ENCODE measurements at places on chromosomes 11 and 22.

GRCh38 chr11:72998676-72999075 is 143.4 kb downstream of the FCHSD2 start:
- no peak for DNase-seq

DNA sequence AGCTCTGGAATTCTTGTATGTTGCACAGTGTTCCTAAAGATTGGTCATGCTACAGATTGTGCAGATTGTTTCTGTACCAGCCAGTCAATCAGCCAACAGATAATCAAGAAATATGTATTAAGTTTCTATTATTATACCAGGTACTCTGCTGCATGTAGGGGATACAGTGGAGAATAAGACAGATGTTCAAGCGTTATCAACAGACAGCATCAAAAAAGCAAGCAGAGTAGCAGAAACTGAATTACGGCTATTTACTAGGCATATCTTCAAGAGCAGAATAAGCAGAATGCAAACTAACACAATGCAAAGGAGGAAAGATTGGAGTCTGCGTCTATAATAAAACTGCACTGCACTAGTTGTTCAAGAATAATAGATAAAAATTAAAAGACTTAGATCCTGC is 278.6 kb downstream of the ETS1 start:
- DNase-seq: no peak

GRCh38 chr11:102810950-102811660 is 13.1 kb upstream of the MMP1 start:
- no peak for DNase-seq

GRCh38 chr11:77800449-77800848 is 20.1 kb downstream of the RSF1 start:
- DNase-seq: no peak

DNA sequence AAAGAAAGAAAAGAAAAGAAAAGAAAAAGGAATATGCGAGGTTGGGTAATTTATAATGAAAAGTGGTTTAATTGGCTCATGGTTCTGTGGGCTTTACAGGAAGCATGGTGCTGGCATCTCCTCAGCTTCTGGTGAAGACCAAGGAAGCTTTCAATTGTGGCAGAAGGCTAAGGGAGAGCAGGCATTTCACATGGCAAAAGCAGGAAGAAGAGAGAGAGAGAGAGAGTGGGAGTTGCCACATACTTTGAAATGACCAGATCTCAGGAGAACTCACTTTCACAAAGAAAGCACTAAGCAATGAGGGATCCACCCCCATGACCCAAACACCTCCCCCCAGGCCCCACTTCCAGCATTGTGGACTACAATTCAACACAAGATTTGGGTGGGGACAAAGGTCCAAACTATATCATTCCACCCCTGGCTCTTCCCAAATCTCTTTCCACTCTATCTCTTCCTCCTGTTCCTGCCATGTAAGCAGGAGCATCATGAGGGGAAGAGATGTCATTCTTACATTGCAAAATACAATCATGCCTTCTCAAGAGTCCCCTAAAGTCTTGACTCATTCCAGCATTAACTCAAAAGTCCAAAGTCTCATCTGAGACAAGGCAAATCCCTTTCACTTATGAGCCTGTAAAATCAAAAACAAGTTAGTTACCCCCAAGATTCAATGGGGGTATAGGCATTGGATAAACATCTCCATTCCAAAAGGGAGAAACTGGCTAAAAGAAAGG is 38.9 kb downstream of the LINC01488 start:
- DNase-seq: no peak

DNA sequence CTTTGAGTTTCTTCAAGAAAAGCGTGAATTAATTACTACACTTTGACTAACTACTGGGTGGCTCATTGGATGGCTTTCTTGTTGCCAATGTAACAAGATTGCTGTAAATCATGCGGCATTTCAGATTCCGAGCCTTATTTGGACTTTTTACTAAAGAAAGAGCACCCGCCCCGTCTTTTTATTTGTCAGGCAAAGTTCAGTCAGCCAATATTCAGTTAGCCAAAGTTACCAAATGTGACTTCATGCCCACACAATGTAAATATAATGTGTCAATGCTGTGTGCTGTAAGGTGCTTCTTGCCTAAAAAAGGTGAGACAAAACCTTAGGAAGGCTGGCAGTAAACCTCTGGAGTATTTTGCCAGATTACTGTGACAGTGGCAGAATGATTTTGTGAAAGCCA is 14.8 kb downstream of the FLI1 start:
- no peak for DNase-seq

DNA sequence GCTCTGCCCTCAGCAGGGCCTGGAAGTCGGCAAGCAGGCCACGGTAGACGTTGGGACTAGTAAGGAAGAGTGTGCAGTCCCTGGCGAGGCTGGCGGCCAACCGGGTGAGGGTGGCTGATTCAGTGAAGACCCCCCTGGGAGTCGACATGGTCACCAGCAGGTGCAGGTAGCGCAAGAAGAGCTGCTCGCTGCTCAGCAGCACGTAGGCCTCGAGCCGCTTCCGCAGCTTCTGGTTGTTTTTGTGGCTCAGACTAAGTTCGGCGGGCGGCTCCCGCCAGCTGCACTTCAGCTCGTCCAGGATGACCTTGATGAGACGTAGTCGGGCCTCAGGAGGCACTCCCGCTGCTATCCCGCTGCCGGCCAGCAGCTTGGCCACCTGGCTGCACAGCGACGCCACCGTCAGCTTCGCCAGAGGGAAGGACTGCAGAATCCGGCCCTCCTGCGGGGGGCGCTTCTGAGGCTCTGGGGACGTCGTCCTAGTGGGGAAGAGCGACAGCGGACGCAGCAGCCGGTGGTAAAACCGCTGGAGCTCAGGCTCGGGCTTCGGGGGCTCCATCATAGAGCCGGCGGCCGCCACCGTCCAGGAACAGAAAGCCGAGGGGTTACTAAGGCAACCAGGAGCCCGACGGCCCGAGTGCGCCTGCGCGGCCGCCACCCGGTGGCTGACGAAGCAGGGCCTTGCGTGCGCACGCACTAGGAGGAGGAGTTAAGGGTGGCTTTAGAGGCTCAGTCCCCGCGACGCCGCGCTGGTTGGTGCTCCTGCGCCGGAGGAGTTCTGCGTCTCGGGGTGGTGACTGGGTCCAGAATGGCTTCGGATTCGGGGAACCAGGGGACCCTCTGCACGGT is at the start of the genes CCDC87 and CCS:
TSS of gene CCDC87 (minus strand) at position 607 of the 846 bp plus-strand sequence. CDS start at position 559, 48 bp downstream.
TSS of gene CCS (plus strand) at position 729 of the 846 bp plus-strand sequence. CDS start at position 806, 77 bp downstream.
- DNase-seq: peak; percentile 97

DNA sequence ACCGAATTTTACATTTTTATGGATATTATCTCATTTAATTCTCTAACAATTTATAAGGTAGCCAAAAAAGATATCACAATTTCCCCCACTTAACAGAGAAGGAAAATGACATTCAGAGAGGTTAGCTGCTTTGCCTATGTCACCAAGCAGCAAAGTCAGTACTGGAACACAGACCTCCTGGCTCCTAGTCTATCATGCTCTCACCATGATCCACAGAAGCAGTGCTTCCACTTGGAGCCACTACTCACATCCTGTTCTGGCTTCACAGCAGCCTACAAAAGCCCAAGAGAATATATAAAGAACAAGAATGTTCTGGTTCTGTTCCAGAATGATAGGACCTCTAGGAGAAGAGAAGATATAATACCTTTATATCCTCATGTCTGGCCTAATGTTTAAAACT is 59.5 kb upstream of the SCUBE2 start:
- no peak for DNase-seq

DNA sequence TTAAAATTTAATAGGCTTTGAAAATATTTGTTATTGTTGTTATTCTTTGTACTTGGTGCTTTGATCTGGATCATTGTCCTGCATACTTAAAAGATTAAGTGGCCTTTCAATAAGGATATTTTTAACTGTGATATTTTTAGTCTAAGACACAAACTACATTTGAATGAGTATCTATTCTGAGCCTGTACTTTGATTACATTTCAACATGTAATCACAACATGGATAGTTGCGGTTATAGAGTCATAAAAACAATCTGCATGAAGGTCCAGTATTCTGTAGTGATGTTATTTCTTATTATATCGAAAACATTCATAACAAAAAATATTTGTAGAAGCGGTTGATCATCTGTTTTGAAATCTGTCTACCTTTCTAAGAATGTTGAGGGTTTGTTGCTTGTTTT is 58.6 kb downstream of the HIPK3 start:
- DNase-seq: no peak

- DNase-seq: no peak
Measured at GRCh38 chr22:23147617-23148387, 2.5 kb downstream of the RAB36 start.

- no peak for DNase-seq
Measured at GRCh38 chr11:92302770-92303169, 78.2 kb downstream of the FAT3 start.

Data from stimulated activated CD4-positive, alpha-beta T cell treated with anti-CD3 and anti-CD28 coated beads, Interleukin-12 subunit alpha, Interleukin-12 subunit beta, amount 100 ng/mL, for 48 hours (primary cell).